ENCODE measurements at places on chromosomes 7 and 10.

GRCh38 chr10:59793919-59794318 is 40.7 kb upstream of the MRLN start:
- DNase-seq = no peak

DNA sequence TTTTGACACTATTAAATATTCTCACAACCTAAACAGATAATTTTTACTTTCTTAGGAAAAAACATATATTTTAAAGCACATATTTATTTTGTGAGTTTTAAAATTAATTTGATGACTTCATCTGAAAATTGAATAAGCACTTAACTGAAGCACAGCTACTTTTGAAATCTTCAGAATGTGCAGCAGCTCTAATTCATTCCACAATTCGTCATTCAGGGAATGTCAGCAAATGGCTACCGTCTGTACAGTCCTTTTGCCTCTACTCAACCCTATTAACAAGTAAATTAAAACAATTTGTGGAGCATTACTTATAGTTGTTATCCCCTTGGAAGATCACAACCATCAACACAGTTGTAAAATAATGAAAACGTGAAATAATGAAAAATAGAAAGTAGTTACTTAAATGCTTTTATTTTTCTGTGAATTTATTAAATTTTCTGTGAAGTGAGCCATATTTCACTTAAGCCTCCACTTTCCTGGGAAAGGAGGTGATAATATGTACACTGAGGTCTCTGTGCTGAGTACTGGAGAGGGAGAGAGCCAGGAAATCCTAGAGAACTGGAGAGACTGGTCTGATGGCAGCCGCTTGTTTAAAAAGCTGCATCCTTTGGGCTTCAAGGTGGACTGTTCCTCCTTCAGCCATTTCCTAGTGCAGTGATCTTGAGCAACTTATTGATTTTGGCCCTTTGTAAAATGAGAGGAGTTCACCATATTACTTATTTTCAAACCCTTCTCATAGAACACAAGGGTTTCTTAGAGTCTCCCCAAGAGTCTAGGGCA is 70.6 kb downstream of the REEP3 start:
- no peak for DNase-seq

GRCh38 chr10:1957057-1957456 is 219.7 kb upstream of the ADARB2 start:
- DNase-seq = no peak

DNA sequence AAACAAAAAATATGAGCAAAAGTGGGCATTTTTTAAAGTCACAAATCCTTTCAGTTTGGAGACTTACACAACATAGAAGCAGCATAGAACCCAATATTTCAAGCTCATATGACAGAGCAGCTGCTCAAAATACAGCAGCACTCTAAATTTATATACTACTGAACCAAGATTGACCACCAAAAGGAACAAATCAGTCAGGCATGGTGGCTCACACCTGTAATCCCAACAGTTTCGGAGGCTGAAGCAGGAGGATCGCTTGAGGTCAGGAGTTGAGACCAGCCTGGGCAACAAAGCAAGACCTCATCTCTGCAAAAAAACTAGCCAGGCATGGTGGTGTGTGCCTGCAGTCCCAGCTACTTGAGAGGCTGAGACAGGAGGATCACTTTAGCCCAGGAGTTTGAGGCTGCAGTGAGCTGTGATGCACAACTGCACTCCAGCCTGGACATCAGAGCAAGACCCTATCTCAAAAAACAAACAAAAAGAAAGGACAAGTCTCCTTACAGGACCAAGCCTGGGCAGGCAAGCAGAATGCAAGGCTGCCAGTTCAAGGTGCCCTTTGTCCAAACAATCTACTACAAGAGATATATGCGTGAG is 40.0 kb downstream of the PARD3 start:
- no peak for DNase-seq

DNA sequence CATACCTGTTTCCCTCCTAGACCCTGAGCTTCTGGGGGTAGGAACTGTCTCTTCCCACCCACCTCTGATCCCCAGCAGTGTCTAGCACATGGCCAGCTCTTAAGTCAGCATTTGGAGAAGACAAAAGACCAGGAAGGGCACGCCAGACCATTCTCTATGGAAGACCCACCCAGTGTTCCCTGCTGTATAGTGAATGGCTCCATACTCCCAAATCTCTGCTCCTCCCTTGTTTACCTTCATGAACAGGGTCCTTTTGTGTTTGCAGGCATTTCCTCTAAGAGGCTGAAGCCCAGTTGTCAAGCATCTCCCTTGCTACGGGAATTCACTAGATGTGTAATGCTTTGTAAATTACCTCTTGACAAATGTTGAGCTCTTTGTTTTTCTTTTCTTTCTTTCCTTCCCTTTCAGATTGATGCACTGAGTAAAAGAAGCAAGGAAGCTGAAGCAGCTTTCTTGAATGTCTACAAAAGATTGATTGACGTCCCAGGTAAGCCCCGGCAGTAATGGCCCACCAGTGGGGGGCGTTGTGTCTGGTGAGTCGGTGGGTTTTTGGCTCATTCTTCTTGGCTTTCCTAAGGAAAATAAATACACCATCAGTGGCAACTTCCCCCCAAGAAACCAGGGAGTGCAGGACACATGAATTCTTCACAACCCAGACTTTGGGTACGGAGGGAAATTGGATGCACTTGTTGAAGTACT is 216.6 kb upstream of the SH2B2 start:
- DNase-seq = no peak
